ENCODE measurements at places on chromosomes 16 and 17.
A peak's percentile ranks its signal among the peaks of the same experiment; 100 is the strongest.

- no peak for DNase-seq
These were observed 12.0 kb downstream of the USP36 start for GRCh38 chr17:78828470-78829185.

- peak; percentile 81 for DNase-seq
These were observed 6.6 kb downstream of the WFIKKN2 start for GRCh38 chr17:50841949-50842354.

DNA sequence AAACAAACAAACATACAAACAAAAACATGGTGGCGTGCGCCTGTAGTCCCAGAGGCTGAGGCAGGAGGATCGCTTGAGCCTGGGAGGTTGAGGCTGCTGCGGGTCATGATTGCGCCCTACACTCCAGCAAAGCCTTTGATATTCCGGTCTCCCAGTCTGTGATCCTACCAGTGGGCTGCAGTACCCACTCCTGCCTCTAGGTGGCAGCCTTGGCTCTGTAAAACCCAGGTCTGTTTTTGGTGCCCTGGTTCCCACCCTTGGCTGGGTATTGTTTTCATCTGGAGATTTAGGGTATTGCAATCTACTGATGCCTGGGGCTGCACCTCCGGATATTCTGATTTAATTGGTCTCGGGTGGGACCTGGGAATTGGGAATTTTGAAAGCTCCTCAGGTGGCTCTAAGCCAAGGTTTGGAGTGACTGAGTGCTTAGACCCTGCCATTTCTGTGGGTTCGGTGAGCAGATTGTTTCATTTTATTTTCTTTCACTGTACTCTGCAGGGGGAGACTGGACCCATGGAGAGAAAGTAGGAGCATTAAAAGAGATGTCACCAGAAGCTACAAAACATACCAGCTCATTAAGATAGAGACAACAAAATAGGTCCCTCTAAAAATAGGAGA is 40.5 kb downstream of the MYH3 start:
- peak; percentile 41 for DNase-seq

DNA sequence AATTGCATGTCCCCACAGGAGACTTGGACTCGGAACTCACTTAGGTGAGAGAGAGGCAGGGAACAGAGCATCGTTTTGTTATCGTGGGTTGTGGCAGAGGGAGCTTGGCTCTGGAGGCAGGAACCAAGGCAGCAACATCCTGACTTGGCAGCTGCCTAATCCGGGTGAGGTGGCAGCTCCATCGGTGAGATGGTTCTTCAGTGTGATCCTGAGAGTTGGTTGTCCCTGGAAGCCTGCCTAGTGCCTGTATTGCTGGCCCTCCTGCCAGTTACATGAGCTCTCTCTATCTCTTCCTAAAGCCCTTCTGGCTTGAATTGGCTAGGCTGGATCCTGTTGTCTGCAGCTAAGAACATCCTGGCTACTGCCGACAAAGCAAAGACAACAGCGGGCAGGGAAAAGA is 19.9 kb upstream of the SEC14L1 start:
- DNase-seq: no peak

GRCh38 chr16:30621765-30622164 is 11.6 kb upstream of the ZNF689 start:
- no peak for DNase-seq

DNA sequence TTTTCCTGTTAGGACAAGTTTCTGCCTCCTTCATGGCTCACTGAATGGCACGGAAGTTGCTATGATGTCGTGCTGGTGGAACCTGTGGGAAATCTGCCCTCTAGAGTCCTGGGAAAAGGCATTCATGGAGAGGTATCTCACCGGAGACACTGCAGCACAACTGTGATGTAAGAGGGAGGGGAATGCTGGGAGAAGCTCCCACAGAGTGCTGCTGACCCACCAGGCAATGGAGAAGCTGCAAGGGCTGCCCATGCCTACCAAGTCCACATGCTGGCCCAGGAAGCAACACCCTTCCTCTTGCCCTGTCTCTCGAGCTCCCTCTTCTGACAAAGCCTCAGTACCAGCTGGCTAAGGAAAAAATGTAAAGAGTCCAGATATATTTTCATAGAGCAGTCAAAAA is 45.2 kb upstream of the SLC5A11 start:
- no peak for DNase-seq

GRCh38 chr17:28705074-28705659 is 6.5 kb downstream of the PROCA1 start:
- DNase-seq: no peak

DNA sequence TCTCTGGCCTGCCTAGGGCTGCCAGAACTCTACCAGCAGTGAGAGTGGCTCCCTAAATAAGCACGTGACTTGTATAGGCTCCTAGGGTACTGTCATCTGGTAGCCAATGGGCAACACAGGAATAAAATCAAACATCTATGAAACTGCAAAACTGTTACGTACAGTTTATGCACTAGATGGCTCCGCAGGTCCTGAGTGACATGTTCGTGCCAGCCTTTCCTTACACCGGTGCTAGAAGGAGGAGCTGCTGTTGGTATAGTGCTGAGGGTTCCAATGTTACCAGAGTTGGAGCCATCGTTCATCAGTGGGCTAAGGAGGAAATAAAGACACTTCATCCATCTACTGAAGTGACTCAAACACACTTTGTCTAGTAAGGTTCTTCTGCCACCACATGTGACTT is 63.2 kb upstream of the TRAP1 start:
- no peak for DNase-seq

DNA sequence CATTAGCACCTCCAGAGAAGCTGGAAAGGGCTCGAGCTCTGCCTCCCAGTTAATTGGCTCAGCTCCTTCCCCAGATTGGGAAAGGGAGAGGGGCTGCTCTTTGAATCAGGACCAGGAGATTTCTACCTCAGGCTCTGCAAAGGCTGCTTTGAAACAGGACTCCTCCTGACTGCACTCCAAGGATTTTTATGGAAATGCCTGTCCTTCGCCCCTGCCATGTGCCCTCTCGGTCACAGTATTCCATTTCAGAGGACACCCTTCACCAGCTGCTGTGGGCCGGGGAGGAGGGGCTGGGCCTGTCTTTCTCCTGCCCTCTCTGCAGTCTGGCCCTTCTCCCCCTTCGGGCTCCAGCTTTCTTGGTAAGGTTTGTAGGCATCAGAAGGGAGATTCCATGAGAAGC is 13.6 kb downstream of the MRM1 start:
- no peak for DNase-seq

DNA sequence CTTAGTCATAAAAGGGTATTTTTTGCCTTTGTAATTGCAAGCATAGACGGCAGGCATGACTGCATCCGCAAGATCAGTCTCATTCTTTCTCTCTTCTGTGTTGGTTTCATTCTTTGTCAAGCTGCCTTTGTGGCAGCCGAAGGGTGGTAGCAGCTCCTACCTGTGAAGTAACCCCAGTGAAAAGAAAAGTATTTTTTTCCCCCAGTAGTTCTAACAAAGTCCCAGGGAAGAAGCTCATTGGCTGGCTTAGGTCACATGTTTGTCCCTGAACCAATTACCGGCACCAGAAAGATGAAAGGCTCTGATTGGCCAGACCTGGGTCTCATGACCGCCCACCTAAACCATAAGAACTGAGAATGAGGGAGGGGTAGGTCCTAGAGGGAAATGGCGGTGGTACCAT is 110.7 kb downstream of the RAP1GAP2 start:
- no peak for DNase-seq

GRCh38 chr17:564526-565065 is 150.0 kb downstream of the VPS53 start:
- DNase-seq: no peak

DNA sequence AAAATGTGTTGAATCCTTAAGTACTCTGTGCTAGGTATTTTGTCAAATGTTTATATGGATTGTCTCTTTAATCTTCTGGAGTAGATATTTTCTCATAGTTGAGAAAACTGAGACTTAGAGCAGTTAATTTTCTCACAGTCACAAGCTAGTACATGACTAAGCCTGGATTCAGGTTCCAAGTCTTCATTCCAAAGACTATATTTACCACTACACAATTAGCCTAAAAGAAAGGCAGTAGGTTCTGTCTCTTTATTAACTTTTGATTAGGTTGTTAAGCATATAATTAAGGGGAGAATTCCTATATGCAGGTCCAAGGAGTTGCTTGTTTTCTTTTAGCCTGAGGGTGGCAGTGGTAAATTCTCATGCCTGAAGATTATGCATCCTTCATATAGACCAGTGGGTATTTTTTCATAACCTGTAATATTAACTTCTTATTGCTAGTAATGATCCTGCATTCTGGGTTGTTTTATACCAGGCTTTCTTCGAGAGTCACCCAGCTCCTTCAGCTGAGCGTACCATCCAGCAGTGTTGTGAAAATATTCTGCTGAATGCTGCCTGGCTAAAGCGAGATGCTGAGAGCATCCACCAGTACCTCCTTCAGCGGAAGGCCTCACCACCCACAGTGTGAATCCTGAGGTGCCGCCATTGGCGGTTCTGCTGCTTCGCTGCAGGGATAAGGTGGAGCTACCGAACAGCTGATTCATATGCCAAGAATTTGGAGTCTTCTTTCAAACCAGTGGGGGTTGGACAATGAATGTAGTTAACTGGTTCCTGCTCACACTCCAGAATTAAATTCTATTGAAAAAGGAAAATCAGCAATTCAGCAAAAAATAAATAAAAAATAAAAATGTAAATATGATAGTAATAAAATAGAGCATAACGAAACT is 28.2 kb upstream of the KPNB1 start:
- DNase-seq: no peak

- no peak for DNase-seq
These were observed 214.1 kb downstream of the HS3ST4 start for GRCh38 chr16:25905810-25906209.

DNA sequence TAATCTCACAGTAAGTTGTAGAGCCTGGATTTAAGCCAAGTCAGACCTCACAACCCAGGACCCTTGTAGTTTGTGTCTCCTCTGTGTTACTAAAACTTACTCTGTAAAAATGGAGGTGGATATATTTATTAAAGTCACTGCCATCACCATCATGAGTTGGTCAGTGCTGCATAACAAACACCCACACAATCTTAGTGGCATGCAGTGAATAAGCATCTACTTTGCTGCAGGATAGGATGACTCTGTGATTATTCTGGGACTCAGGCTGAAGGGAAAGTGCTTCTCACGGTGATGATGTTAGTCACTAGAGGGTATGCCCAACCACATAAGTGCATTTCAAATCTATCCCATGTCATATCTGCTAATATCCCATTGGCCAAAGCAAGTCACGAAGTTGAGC is 398.7 kb downstream of the XYLT1 start:
- no peak for DNase-seq

DNA sequence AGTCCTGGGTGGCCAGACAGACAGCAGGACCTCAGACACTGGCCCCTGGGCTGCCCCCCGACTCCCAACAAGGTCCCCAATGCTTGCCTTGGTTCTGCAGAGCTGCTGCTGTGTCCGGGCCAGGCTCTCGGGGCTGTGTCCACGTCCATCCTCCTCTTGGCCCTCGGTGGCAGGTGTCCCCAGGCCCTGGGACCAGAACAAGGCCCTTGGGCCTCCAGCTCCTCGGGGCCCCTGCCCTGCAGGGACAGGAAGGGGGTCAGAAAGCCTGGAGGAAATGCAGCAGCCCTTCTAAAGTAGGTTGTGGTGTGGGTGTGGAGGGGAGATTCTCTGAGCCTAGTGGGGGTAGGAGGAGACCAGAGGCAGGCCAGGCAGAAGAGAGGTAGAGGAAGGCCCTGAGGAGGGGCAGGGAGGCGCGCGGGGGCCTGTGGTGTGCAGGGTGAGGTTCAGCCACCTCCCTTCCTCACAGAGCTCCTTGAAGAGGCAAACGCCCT is 2.5 kb upstream of the AXIN1 start:
- no peak for DNase-seq

- DNase-seq: no peak
These were observed 14.6 kb downstream of the GSE1 start for GRCh38 chr16:85627526-85628264.

- no peak for DNase-seq
These were observed 613 bp downstream of the ECI1 start for GRCh38 chr16:2250652-2251295.

DNA sequence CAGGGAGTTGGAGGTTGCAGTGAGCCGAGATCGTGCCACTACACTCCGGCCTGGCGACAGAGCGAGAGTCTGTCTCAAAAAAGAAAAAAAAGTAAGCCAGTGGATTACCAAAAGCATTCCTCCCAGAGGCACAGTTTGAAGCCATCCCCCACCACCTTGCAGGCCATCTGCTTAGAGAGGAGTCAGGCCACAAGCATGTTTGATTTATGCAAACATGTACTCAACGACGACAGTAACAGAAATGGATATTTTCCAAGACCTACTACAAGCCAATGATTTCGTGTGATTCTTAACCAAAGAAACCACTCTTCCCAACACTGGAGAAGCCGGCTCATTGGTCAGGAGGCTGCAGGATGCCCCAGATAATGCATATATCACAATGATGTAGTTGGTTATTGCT is 34.8 kb downstream of the MYH13 start:
- no peak for DNase-seq

GRCh38 chr16:68298907-68299561 is 11.7 kb downstream of the SLC7A6OS start:
- DNase-seq: no peak

DNA sequence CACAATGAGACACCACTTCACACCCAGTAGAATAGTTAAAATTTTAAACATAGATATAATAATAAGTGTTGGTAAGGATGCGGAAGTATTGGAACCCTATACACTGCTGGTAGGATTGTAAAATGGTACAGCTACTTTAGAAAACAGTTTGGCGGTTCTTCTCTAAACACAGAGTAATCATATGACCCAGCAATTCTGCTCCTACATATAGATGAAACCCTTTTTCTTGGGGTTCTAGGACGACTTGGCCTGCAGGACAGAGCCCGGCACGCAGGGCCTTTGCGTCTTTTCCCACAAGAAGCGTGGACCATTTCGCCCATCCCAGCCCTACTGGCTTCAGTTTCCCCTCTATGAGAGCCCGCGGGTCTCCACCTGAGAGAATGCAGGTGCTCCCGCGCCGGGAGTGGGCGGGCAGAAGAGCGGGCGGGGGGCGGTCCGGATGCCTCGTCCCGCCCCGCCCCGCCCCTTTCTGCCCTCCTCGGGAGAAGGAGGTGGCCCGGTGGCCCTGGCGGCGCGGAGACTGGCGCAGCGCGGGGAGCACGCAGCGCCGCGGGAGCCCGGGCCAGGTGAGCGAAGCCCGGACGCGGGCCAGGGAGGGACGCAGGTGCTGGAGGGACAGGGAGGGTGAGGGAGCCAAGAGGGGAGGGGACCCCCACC is at the start of gene SDR42E2:
Gene SDR42E2 (plus strand): TSS at position 508 of the 657 bp plus-strand sequence. CDS start 3,077 bp downstream, outside the sequence.
- DNase-seq: no peak

GRCh38 chr16:69171325-69172084 is 15.5 kb upstream of the SNTB2 start:
- no peak for DNase-seq

DNA sequence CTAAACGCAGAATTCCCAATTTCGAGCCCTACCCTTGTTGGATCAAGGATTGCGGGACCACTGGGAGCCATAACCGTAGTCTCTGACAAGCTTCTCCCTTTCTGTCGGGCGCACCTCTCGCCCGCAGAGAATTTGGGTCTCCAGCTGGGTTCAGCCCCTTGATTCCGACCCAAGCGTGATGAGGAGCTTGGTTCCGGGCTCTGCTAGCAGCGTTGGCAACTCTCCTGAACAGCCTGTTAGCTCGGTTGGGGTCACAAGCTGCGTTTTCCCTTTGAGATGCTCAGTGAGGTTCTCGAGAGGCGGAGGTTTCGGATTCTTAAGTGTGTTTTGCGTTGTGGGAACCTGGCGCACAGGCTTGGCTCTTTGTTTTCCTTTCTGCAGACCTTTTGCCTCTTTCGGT is 655 bp downstream of the ATXN1L start:
- no peak for DNase-seq
